Progenitor cell of endocrine pancreas (in vitro differentiated cells): ENCODE measurements at places on chromosomes 6 and 20.

DNA sequence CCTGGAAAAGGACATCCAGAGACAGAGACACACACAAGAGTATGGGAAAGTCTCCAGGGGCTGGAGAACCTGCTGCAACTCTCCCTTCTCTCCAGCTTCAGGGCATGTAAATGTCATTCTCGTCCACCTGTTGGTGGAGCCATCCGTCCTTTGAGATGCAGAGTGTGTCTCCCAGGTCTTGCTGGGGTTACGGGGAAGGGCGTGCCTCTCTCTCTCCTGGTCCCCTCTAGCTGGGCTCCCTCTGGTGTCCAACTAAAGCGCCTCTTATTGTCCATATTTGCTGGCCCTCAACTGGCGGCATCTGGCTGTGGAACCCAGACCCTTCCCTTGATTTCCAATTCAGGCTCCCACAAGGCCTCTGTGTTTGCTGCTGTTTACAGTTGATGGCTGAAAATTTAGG lies 244.1 kb downstream of the BMP7 start:
- DNase-seq, result no peak

GRCh38 chr6:52964318-52964717 lies 30.8 kb downstream of the GSTA4 start:
- no peak for DNase-seq

GRCh38 chr20:64121586-64121985 lies 14.2 kb upstream of the NPBWR2 start:
- no peak for DNase-seq

GRCh38 chr20:62744741-62745191 lies 36.1 kb downstream of the NTSR1 start:
- no peak for DNase-seq

DNA sequence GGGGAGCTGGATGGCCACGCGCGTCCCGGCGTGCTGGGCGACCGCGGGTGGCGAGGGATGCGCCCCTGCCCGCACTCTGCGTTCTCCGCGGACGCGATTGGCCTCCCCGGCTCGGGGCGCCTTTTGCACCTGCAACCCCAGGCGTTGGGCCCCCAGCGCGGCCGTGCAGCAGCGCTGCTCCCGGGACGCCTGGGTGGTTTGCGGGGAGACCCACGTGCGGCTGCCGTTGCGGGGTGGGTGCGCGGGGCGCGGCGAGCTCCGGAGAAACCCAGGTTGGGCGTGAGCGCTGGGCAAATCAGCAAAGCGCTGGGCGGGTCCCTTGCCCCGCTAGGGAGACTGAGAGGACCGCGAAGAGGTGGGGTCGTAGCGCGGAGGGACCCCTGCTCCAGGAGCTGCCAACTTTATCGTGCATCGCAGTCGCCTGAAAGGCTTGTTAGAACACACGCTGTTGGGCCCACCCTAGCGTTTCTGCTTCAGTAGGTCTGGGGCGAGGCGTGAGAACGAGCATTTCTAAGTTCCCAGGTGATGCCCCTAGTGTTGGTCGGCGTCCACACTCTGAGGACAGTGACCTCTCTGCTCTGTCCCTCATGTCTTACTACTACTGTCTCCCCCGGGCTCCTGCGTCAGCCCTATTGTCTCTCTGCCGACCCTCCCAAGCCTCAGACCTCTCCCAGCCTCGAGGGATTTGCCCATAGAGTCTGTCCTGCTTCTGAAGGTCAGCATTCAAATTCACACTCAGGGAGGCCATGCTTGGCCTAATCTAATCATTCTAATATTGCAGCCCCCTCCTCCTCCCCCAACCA lies 538 bp upstream of the ZFP64 start:
- DNase-seq, result peak; percentile 31

GRCh38 chr6:4870821-4871494 lies 94.8 kb downstream of the CDYL start:
- DNase-seq, result no peak

DNA sequence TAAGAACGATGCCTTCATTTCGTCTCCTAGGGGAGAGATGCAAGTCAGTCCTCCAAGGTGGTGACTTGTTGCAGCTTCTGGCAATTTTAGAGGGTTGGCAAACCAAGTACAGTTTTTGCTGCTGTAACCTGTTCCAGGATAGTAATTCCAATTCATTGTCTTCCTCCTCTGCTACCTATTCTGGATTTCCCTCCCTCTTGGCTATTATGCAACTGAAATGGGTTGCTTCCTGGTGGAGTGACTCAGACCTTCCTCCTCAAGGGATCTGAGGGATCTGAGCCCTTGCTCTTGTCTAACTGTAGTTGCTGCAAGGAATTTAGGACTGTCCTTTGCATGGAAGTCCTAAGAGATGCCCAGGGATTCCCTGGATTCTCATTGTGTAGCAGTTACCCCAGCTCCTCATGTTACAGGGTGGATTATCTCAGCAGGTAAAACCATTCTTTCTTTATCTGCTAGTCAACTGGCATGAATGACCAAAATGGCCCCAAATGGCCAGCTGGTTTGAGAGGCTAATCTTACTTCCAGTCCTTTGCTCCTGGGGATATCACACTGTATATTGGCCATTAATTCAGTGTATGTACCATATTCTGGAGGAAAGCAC lies 17.6 kb upstream of the ELMO2 start:
- DNase-seq, result no peak

GRCh38 chr6:7532821-7533220 lies 8.7 kb upstream of the DSP start:
- no peak for DNase-seq

GRCh38 chr20:17650301-17651128 lies 31.5 kb downstream of the RRBP1 start:
- DNase-seq, result no peak

GRCh38 chr6:25333471-25333870 lies 54.3 kb downstream of the CARMIL1 start:
- DNase-seq, result no peak

- no peak for DNase-seq
Observed at GRCh38 chr6:90126181-90126580, 170.5 kb downstream of the BACH2 start.

- no peak for DNase-seq
Observed at GRCh38 chr6:137874204-137875057, 7.4 kb downstream of the TNFAIP3 start.

- no peak for DNase-seq
Observed at GRCh38 chr20:19317237-19318069, 105.0 kb downstream of the SLC24A3 start.

DNA sequence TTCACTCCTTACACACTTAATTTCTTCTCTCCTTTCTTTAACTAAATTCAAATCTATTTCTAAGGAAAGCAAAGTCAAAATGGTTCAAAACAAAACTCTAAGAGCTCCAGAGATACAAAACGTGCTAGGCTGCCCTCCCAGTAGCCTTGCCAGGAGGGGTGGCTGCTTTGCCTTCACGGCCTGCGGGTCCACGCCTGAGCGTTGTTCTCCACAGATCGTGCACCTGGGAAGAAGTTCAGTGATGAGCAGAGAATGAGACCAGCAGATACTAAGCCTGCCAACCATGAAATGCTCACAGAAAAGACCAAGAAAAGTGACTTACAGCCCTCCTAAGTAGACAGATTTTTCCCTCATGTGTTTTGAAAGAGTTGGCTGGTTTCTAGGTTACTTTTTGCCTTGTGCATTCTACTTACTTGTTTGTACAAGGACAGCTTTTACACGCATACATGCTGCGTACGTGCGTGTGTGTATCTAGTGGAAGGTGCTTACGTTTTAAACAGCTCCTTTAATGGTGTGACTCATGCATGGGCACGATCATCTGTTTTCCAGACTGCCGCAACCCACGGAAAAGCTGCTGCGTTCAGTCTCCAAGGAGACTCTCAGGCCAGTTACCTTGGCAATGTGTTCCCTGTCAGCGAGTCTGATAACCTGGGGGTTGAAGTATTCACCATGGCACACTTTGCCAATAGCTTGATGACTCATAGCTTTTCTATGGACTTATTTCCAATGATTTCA lies 32.4 kb upstream of the PBOV1 start:
- DNase-seq, result no peak

- DNase-seq, result no peak
Observed at GRCh38 chr20:5608442-5609161, 141.6 kb upstream of the SHLD1 start.

GRCh38 chr6:143090314-143091044 lies 29.8 kb downstream of the AIG1 start:
- DNase-seq, result no peak

- no peak for DNase-seq
Observed at GRCh38 chr6:23040899-23041298, 471.5 kb downstream of the HDGFL1 start.

DNA sequence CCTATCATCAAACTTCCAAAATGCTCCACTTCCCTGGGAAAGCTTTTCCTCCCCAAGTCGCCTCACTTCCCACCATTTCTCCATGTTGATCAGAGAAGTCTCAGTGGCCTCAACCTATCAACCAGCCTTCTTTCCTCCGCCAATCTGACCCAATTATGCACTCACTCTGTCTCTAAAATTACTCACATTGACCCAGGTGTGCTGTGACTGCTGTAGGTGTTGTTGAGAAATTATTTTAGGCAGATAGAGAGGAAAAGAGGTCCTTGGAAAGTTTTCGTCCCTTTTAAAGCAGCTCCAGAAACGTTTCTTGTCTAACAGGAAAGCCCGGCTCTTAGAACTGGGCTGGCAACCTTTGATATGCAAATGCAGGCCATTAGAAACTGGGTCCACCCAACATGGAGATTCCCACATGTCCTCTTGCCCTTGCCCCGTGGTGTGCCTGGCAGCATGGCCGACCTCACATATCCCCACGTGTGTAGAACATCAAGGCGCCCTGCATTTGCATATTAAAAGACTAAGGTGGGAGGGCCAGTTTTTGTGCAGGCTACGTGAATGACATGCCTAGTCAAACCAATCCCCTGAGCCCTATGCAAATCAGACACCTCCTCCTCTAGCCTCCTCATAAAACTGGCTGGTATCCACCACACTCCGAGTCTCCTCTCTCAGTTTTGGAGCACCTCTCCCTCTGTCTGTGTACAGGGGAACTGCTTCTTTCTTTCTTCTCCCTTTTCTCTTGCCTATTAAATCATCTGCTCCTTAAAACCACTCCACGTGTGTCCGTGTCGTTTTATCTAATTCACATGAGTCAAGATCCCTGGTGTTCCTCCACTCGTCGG lies 12.9 kb downstream of the IPCEF1 start:
- no peak for DNase-seq

GRCh38 chr6:124882579-124883393 lies 79.5 kb upstream of the RNF217 start:
- no peak for DNase-seq

DNA sequence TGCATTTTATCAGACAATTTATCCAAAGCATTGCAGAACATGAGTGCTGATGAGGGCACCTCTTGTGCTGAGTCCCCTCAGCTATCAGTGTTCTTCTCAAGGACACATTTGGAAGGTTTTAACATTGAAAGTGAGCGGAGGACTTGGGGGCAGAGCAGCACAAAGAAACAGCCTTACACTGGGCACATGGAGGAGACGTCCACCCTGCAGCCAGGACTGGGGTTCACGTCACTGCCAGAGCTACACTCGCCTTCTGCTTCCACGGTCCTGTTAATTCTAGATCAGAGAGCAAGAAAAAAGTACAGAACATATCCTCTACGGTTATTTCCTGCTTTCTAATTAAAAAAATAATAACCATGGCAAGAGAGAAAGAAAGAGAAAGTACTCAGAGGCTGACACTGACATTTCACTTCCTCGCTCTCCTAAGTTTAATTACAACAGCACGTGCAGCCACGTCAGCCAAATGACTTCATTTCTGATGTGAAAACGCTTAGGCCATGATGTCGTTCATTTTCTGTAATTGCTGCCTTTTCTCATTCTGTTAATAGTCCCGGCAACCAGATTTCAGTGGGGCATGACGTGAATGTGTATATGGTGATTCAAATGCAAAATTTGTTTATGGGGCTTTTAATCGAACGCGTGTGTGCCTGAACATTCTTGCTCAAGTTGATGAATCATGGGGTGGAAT lies 5.1 kb downstream of the PRND start:
- DNase-seq, result no peak

GRCh38 chr20:60224914-60225313 lies 266.7 kb downstream of the CDH26 start:
- DNase-seq, result no peak

DNA sequence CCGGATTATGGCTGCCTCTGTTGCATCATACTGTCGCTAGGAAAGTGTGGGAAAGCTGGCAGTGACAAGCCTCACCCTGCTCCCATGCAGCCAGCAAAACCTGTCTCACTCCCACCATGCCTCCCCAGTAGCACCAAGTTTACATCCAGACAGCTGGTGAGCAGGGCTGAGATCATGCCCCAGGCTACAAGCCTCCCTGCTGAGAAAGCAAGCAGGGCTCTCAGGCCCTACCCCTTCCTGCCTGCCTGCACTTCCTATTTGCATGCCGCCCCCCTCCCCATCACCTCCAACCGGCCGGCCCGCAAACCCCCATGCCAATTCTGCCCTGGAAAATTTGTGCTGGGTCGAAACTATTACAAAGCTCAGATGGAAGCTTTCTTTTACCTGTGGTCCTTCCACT lies 408.2 kb upstream of the FKBP1C start:
- DNase-seq, result no peak

- DNase-seq, result no peak
Observed at GRCh38 chr6:63565727-63566596, 6.3 kb upstream of the LOC128125822 start.

GRCh38 chr6:115363379-115363778 lies 697.3 kb downstream of the FRK start:
- no peak for DNase-seq

DNA sequence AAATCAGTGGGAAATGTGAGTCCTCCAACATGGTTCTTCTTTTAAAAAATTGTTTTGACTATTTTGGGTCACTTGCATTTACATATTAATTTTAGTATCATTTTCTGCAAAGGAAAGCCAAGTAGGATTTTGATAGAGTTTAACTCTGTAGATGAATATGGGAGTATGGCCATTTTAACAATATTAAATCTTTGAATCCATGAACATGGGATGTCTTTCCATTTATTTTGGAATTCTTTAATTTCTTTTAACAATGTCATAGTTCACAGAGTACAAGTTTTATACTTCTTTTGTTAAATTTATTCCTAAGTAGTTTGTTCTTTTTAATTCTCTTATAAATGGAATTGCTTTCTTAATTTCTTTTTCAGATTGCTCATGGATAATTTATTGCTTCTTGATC lies 56.5 kb upstream of the ARMC2 start:
- DNase-seq, result no peak

GRCh38 chr6:136404007-136404406 lies 114.4 kb upstream of the BCLAF1 start:
- no peak for DNase-seq

DNA sequence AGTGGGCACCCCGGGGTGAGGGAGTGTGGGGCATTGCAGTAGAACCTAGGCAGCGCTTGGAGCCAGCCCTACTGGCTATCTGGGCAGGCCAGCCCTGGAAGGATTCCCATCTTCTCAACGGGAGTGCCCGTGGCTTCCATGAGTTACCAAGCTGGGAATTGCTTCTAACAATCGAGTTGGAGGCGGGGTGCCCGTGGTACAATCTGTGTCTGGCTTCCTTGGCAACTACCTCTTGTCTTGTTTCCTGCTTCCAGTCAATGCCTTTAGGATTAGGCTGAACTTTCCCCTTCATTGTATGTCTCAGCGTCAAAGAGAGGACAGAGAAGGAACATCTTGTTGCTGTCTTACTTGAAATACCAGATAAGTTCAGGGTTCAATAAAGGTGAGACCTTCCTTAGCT lies 33.3 kb downstream of the PPP1R14C start:
- no peak for DNase-seq
